ENCODE measurements at places on chromosomes 11 and 22. TPM values are rescaled to one million over a fixed set of nuclear protein-coding genes. Genes with fewer than 3 reads are reported as not detected.

GRCh38 chr11:94740083-94741021 lies 27.8 kb upstream of the AMOTL1 start:
- peak; percentile 63 for DNase-seq

DNA sequence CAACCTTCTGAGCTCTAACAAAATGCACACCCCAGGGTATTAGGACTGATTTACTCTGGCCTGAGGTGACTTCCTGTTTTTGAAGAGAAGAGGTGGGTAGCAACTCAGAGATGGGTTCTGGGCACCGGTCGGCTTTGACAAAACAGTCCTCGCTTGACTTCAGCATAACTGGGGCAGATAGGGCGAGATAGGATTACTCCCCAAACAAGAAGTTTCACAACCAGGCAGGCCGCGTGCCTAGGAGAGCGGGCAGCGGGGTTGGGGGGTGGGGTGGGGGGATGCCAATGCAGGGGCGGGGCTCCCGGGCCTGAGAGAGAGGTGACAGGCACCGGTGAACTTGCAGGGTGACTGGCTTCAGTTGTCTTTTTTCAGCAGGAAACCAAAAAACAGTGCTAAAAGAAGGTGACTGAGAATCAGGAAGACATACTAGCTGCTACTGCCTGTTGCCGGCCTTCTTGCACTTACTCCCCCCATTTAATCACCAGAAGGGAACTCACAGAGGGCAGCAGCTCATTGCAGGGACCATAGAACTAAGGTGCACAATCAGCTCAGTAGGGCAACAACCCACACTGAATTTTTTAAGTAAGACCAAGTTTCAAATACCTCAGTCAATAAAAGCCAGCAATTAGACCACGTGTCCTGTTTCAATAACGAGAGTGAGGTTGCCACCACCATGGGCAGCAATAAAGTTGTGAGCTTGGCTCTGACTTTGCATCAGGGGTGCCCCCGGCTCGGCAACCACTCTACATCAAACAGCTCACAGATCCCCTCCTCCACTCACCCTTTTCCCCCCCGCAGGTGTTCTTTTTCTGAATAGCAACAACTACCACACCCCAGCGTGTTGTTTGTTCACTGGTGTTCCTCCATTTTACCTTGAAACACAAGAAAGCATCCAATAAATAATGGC lies 37.2 kb upstream of the ETS1 start:
- DNase-seq, result no peak

DNA sequence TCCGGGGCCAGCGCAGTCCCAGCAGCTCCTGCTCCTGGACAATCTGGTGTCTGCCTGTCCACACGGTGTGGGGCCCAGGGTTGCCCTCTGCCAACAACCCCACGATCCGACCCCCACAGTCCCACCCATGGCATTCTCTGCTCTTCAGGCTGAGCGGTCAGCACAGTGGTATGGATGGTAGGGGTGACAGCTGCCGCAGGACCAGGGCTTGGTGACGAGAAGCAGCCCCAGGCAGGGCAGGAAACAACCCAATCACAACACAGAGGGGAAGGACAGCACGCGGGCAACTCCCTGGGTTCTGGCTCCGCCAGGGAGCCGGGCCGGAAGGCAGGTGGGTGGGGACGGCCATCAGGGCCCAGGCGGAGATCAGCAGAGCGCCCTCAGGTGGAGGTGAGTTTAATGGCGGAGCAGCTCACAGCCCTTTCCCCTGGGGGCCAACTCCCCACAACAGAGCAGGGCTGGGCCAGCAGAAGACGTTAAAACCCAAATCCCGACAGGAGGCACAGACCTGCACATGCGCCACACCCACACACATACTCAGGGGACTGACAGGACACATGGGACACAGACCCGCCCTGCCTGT lies 5.3 kb upstream of the CHADL start:
- no peak for DNase-seq

- no peak for DNase-seq
Measured at GRCh38 chr11:20511982-20512381, 87.4 kb upstream of the SLC6A5 start.

GRCh38 chr11:117875382-117876058 lies 938 bp downstream of the FXYD6 start:
- peak; percentile 54 for DNase-seq

DNA sequence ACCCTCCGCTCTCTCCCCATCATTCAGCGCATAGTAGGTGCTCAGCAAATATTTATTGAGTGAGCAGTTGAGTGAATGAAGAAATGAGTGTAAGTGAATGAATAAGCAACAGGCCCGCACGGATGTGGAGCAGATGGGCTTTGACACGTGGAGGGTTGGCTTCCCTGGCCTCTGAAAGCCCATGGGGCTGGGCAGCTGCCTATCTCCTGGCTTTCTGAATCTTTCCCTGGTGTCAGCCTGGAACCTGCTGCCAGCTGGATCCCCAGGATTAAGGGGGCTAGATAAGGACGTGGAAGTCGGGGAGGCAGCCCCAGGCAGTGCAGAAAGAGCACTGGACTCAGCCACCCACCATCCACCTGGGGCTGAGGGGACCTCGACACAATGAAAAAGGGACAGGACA lies 12.6 kb downstream of the IL2RB start:
- no peak for DNase-seq

- no peak for DNase-seq
Measured at GRCh38 chr11:577611-577894, 1.3 kb downstream of the PHRF1 start.

- no peak for DNase-seq
Measured at GRCh38 chr11:4865855-4866254, 15.8 kb upstream of the OR51T1 start.

DNA sequence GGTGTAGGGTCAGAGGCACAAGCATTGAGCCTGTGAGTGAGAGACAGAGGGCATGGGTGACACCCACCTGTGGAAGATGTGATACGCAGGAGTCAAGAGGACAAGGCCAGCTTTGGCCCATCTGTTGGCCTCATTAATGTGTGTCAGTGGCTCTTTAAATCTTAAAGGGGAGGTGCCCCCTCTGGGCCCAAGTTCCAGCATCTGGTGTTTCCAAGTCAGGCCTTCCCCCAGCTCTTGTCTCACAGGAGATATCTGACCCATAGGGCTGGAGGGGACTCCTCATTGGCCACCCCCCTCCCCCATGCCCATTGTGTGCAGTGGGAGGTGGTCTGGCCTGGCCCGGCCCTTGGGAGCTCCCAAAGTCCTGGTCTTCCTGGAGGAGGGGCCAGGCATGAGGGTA lies 8.9 kb downstream of the KCNK7 start:
- peak; percentile 72 for DNase-seq

- no peak for DNase-seq
Measured at GRCh38 chr11:106311531-106312230, 234.2 kb downstream of the AASDHPPT start.

- no peak for DNase-seq
Measured at GRCh38 chr22:17969701-17970113, 54.7 kb downstream of the MICAL3 start.

Gene POU2AF3
- not detected for total RNA-seq

Gene TMEM151A
- total RNA-seq, result not detected

Gene LRRC10B
- total RNA-seq, result 0.30 TPM

Gene ZNF215
- 0.13 TPM for total RNA-seq

Gene BATF2
- total RNA-seq, result 33.4 TPM
